ENCODE measurements at places on chromosomes 1 and 21.

DNA sequence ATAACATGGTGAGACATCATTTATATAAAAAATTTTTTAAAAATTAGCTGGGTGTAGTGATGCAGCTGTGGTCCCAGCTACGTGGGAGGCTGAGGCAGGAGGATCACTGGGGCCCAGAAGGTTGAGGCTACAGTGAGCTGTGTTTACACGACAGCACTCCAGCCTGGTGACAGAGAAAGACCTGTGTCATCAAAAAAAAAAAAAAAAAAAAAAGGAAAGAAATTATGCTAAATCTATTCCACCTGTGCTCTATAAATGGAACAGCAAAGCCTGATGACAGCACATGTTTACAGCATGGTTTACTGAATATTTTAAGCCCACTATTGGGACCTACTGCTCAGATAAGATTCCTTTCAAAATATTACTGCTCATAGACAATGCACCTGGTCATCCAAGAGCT, 217.6 kb downstream of the PRDM2 start:
- DNase-seq, result no peak

DNA sequence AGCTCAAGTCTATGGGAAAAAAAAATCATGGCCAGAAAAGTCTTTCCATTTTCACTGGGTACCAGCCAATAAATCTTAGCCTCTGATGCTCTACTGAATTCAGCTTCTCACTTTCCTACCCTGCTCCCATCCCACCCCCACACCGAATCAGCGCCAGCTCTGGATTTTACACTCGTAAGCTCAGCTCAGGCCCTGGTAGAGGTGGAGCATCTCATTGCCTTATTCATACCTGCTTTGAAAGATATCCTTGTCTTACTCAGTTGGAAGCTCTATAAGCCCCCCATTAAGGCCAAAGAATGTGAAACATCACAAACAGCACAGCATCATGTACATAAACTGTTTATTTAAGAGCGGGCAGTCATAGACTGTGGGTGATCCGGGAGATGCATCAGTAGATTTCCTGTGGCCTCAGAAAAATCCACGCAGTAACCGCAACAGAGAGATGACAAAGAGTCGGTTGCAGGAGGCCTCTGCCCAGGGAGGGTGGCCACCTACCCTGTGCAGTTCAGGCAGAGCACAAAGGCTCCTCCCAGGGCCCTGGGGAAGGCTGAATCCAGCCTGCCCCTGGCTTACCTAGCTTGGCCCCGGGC, 36.4 kb upstream of the ETS2 start:
- DNase-seq, result no peak

DNA sequence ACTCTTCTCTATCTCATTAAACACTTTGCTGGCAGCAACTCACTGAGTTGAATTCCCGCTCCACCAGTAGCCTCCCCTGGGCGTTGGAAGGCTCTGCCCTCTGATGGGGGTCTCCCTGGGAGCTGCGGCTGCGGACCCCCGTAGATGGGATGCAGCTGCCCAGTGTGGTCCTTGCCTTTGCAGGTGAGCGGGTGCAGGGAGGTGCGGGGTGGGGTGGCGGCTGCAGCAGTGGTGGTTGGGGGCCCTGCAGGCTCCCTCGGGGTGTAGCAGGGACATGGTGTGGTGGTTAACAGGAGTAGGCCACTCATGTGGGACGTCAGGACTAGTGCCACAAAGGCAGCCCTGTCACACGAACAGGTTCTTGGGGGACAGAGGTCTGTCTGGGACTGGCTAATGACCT, 42.0 kb downstream of the GALNT2 start:
- DNase-seq, result no peak

DNA sequence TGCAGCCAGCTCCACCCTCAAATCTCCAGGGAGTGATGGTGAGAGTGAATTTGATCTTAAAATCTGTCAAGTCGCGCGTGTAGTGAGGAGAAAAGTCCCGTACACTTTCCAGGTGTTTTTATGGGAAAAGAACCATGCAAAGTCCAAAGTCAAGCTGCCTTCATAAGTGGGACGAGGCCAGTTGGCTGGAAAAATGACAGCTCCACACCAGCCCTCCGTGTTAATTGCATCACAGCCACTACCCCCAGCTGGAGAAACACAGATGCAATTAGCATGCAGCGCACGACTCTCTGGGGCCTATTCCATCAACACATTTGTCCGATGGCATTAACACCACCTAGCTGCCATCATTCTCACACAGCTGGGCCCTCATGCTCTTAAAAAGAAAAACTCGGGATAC, 68.4 kb downstream of the KLHDC7A start:
- no peak for DNase-seq

GRCh38 chr1:168273575-168273974, 7.1 kb upstream of the TBX19 start:
- no peak for DNase-seq

GRCh38 chr1:85544689-85545215, 35.8 kb upstream of the CCN1 start:
- no peak for DNase-seq

GRCh38 chr1:5920201-5920600, 72.0 kb downstream of the NPHP4 start:
- no peak for DNase-seq

GRCh38 chr1:33163621-33164519, 18.0 kb downstream of the TRIM62 start:
- no peak for DNase-seq

DNA sequence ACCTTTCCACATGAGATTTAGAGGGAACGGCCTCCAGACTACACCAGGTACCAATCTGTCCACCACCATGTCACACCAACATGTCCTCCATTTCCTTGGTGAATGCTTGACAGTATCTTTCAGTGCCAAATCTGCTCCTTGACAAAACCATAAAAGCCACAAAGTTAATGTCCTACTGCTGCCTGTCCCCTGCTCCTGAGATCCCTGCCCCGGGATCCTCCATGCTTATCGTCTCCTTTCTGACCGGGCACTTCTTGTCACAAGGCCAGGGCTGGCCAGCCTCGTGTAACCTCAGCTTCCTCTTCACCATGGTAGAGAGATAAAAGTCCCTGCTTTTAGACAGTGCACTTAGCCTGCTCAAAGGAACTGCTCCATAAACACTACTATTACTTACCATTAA, 136.2 kb downstream of the NAV1 start:
- DNase-seq, result no peak

DNA sequence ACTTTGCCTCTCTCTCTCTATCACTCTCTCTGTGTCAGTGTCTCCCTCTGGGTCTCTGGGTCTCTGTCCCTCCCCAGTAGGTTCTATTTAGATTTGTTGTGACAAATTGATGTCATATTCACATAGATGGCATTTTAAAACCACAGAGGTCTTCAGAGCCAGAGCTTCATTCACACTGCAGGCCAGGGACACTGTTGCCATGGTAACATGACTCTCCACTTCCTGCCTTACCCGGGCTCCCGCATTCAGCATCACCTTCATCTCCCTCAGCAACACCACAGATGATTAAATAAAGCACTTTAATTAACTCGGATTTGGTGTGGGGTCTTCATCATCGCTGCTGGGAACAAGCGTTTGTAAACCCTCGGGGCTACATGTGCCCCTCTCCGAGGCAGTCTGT, 132.6 kb downstream of the ETS2 start:
- DNase-seq, result no peak

- peak; percentile 51 for DNase-seq
Measured at GRCh38 chr1:232476538-232476950, 153.4 kb downstream of the SIPA1L2 start.

DNA sequence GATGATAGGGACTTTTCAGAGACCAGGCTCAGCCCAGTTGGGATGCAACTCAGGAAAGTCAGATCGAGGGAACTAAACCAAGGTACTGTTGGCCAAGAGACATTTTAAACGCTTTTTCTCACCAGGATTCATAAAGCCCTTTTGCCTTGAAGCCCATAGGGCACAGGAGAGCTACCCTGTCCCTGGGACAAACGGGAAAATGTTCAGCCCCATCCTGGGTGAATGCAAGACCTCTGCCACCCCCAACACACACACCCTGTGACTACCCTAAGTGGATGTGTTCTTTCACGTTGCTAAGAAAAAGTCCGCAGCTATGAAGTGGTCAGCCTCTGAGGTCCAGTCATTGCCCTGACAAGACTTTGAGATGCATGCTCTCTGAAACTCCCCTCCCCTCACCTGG, 58.4 kb downstream of the ITPKB start:
- DNase-seq, result no peak

- no peak for DNase-seq
Measured at GRCh38 chr1:61374156-61374555, 291.8 kb downstream of the NFIA start.

GRCh38 chr1:27356619-27357280, 10.0 kb downstream of the MAP3K6 start:
- DNase-seq, result no peak

GRCh38 chr1:150568594-150568966, 10.8 kb downstream of the MCL1 start:
- DNase-seq, result no peak

DNA sequence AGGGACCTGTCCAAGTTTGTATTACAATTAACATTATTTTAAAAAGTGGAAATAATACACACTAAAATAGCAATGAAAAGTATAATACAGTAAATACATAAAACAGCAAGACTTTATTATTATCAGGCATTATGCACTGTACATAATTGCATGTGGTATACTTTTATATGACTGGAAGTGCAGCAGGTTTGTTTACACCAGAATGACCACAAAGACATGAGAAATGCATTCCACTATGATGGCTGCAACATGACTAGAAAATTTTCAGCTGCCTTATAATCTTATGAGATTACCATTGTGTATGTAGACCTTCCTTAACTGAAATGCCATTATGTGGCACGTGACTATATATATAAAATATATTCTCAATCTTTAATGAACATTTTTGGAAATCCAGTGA, 1699.6 kb downstream of the KCNT2 start:
- no peak for DNase-seq

DNA sequence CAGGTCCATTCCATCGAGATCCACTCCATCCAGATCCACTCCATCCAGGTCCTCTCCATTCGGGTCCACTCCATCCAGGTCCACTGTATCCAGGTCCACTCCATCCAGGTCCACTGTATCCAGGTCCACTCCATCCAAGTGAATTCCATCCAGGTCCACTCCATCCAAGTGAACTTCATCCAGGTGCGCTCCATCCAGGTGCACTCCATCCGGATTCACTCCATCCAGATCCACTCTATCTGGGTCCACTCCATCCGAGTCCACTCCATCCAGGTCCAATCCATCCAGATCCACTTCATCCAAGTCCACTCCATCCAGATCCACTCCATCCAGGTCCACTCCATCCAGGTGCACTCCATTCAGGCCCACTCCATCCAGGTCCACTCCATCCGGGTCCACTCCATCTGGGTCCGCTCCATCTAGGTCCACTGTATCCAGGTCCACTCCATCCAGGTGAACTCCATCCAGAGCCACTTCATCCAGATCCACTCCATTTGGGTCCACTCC, 157.4 kb downstream of the HUNK start:
- no peak for DNase-seq

- DNase-seq, result no peak
Measured at GRCh38 chr1:190738317-190738716, 260.7 kb upstream of the BRINP3 start.

DNA sequence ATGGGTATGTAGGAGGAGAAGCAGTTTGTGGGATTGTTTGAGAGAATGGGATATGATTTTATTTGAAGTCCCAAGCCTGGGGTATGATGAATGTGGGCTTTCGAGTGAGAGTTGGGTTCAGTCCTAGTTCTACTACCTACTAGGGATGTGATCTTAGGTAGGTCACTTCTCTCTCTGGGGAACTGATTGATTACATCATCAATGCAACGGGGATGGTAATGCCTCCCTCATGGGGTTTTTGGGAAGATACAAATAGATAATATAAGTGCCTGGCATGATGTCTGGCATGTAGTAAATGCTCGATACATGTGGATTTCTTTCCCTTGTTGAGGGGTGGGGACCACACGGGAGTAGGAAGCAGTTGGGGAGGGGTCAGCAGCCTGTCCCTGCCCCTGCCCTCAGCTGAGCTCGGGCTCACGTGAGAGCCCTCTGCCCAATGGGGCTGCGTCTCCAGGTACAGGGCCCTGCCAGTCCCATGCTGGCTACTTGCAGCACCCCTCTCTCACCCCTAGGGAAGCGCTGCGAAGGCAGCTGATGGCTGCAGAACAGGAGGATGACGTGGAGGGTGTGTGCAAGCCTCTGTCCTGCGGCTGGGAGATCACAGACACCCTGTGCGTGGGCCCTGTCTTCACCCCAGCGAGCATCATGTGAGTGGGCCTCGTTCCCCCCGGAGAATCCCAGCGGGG, 38.7 kb downstream of the AZIN2 start:
- DNase-seq, result no peak

- DNase-seq, result no peak
Measured at GRCh38 chr1:194693244-194693643, 1506.8 kb upstream of the B3GALT2 start.

- DNase-seq, result no peak
Measured at GRCh38 chr1:180800945-180801344, 111.8 kb upstream of the KIAA1614 start.

GRCh38 chr1:59302871-59303270, 6.0 kb downstream of the FGGY start:
- no peak for DNase-seq

- DNase-seq, result no peak
Measured at GRCh38 chr1:62233926-62234450, 39.3 kb downstream of the L1TD1 start.

DNA sequence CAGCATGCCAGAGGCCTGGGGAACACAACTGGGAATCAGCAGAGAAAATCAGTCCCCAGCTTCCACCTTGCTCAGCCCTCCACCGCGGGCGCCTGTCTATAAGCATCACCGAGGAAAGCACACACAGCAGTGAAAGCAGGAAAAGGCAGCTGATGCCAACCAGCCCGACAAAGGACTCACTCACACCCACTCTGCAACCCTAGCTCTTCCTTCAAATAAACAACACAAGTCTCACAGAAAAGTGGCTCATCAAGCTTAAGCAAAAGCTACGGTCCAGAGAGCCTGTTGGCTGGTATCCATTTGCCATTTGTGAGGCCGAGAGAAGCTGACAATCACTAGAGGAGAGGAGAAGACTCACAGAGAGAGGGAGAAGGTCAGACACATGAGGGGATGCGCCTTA, 27.1 kb downstream of the MRAP start:
- DNase-seq, result no peak

DNA sequence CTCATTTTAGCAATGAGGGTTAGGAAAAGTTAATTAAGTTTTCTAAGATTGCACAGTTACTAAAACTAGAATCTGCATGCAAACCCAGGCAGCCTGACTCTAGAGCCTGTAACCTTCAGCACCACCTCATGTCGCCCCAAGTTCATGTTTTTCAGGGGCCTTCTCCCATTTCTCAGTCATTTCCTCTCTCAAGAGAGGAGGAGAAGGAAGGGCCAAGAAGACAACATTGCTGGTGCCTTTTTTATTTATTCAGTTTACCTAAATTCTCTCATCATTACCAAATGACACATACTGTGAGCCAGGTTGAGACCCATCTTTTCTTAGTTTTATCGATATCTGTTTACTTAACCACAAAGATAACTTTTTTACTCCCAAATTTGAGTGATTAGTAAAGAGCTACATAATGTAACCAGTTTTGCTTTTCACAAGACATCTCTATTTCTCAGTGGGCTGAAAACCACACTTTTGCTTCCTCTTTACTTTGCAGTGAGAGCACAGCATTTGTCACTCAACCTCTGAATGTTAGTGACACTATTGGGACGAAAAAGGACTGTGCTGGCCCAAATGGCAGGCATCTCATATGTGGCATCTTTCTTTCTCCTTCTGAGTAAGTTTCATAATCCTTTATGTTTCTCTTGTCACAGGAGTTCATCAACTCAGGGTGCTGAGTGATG, at the start of gene CD101:
Gene CD101 (plus strand): TSS at position 507 of the 674 bp plus-strand sequence. CDS start 58 bp downstream, at position 565.
- DNase-seq, result no peak

All from AG09309 (cell line).